Sigmoid colon (tissue), 7 donors: ENCODE measurements at places on chromosomes 13 and 19. TPM values are rescaled to one million over a fixed set of nuclear protein-coding genes. Genes with fewer than 3 reads are reported as not detected.

DNA sequence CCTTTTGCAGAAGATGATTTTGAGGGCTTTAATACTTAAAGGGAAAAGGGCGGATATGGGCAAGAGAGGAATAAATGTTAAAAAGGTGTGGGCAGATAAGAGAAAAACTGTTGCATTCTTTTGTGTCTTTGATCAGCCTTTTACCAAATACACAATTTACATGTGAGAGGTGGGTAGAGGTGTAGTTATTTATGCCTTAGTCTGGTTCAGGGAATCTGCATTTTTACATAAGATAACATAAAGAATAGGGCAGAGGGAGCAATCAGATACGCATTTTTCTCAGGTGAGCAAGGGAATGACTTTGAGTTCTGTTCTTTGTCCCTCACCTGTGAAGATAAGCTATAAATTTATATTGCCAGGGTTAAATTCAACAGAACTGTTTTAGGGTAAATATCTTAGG lies 708.4 kb upstream of the SLITRK1 start:
- H3K4me1 ChIP-seq: no peaks in the 10 kb centered on the region
- DNase-seq: no peak
- H3K27ac ChIP-seq: no peak overlapping the region
- H3K27me3 ChIP-seq: no peaks in the 10 kb centered on the region
- H3K4me3 ChIP-seq: no peak overlapping the region
- H3K36me3 ChIP-seq: no peaks in the 10 kb centered on the region

ZNF296 gene
- total RNA-seq: 1.2 TPM

DNA sequence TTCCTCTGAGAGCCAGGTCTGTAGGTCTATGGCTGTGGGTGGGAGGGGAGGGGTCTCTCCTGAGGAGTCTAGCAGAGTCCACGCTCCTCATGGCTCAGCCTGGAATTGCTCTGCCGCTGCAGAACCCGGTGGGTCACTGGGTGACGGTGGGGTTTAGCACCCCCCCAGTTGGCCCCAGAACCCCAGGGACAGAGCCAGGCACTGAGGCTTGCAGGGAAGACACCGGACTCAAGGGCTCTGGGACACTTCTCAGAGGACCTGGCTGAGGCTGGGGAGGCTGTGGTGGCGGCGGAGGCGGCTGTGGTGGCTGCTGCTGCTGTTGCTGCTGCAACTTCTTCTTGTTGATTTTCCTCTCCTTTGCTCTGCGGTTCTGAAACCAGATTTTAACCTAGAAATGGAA lies 6.1 kb downstream of the CDX2 start:
- H3K36me3 ChIP-seq: no peaks in the 10 kb centered on the region
- peaks cover 100% of the 10 kb centered on the region for H3K27me3 ChIP-seq
- DNase-seq: no peak
- no peak overlapping the region for H3K4me3 ChIP-seq
- H3K4me1 ChIP-seq: peaks cover 19% of the 10 kb centered on the region

TBXA2R gene
- 0.54 TPM for total RNA-seq

- no peak overlapping the region for H3K27ac ChIP-seq
- no peak overlapping the region for H3K4me3 ChIP-seq
- DNase-seq: no peak
- H3K36me3 ChIP-seq: no peaks in the 10 kb centered on the region
- H3K27me3 ChIP-seq: no peaks in the 10 kb centered on the region
Observed at GRCh38 chr13:111325146-111325890, 4.9 kb downstream of the TEX29 start.

TDRD12 gene
- total RNA-seq: not detected

GRCh38 chr19:18083929-18084684 lies 2.6 kb downstream of the IL12RB1 start:
- H3K4me3 ChIP-seq: no peak overlapping the region
- no peaks in the 10 kb centered on the region for H3K27me3 ChIP-seq
- H3K36me3 ChIP-seq: no peaks in the 10 kb centered on the region
- H3K4me1 ChIP-seq: no peaks in the 10 kb centered on the region
- DNase-seq: no peak

SBNO2 gene
- 91.9 TPM for total RNA-seq

DNA sequence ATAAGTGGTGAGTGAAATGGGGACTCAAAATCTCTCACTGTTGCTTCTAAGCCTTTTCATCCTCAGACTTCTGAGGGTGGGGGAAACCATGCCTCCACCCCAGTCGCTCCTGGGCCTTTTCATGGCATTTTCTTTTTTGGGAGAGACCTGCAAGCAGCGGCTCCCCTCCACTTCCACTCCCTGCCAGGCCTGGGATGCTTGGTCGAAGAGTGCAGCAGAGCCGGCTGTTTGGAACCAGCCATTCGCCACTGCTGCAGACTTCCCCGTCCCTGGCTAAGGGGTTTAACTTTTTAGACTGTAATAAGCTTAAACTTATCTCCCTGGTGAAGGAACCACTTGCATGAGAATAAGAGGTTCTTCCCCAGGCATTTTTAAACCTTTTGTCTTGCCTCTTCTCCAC lies 617.2 kb downstream of the PCDH9 start:
- H3K27ac ChIP-seq: no peak overlapping the region
- H3K4me1 ChIP-seq: no peaks in the 10 kb centered on the region
- no peak overlapping the region for H3K4me3 ChIP-seq
- H3K36me3 ChIP-seq: no peaks in the 10 kb centered on the region
- no peak for DNase-seq
- no peaks in the 10 kb centered on the region for H3K27me3 ChIP-seq

TSEN34 gene
- 41.5 TPM for total RNA-seq

DNA sequence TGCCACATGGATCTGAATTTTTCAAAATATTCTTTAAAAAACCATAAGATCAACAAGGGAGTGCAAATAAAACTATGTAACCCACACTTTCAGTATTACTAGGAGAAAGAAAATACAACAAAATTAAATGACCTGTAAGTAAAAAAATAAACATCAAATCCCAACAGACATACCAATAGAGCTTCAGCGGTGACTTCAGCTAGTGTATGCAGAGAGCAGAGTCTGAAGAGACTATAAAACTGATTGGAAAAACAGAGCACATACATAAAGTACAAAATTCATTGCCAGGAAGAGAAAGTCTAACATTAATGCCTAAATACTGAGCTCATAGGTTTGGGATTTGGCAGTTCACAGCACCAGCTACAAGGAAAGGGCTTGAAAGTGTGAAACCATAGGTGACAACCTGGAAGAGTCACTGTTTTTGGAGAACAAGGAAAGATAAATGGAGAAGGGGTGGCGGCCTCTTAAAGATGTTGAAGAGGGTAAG lies 291.1 kb downstream of the LMO7 start:
- H3K4me3 ChIP-seq: no peak overlapping the region
- H3K4me1 ChIP-seq: no peaks in the 10 kb centered on the region
- H3K27ac ChIP-seq: no peak overlapping the region
- no peaks in the 10 kb centered on the region for H3K36me3 ChIP-seq
- DNase-seq: no peak

GZMM gene
- not detected for total RNA-seq

- peak overlapping the region; percentile 99 for H3K27ac ChIP-seq
- no peaks in the 10 kb centered on the region for H3K36me3 ChIP-seq
- H3K4me1 ChIP-seq: no peaks in the 10 kb centered on the region
- peak; percentile 83 for DNase-seq
Observed at GRCh38 chr13:19864746-19865309, 1.4 kb upstream of the ZMYM5 start.

GRCh38 chr13:77056382-77056781 lies 29.4 kb upstream of the FBXL3 start:
- no peaks in the 10 kb centered on the region for H3K4me1 ChIP-seq
- H3K4me3 ChIP-seq: no peak overlapping the region
- H3K27me3 ChIP-seq: no peaks in the 10 kb centered on the region
- no peak overlapping the region for H3K27ac ChIP-seq
- peaks cover 8% of the 10 kb centered on the region for H3K36me3 ChIP-seq

- no peaks in the 10 kb centered on the region for H3K4me1 ChIP-seq
- H3K27me3 ChIP-seq: peaks cover 43% of the 10 kb centered on the region
- no peak for DNase-seq
Observed at GRCh38 chr19:377801-378581, 31.0 kb downstream of the C2CD4C start.

MED4 gene
- total RNA-seq: 63.5 TPM

GRCh38 chr19:38375098-38375493 lies 725 bp downstream of the PSMD8 start:
- peaks cover 8% of the 10 kb centered on the region for H3K27me3 ChIP-seq
- H3K36me3 ChIP-seq: peaks cover 12% of the 10 kb centered on the region
- DNase-seq: no peak
- peaks cover 26% of the 10 kb centered on the region for H3K4me1 ChIP-seq

- H3K27me3 ChIP-seq: no peaks in the 10 kb centered on the region
- no peaks in the 10 kb centered on the region for H3K36me3 ChIP-seq
- peak overlapping the region; percentile 97 for H3K4me3 ChIP-seq
- DNase-seq: peak; percentile 84
- peak overlapping the region; percentile 100 for H3K27ac ChIP-seq
Observed at GRCh38 chr13:110713981-110714796, 689 bp downstream of the ING1 start.

CACNG6 gene
- total RNA-seq: not detected

DNA sequence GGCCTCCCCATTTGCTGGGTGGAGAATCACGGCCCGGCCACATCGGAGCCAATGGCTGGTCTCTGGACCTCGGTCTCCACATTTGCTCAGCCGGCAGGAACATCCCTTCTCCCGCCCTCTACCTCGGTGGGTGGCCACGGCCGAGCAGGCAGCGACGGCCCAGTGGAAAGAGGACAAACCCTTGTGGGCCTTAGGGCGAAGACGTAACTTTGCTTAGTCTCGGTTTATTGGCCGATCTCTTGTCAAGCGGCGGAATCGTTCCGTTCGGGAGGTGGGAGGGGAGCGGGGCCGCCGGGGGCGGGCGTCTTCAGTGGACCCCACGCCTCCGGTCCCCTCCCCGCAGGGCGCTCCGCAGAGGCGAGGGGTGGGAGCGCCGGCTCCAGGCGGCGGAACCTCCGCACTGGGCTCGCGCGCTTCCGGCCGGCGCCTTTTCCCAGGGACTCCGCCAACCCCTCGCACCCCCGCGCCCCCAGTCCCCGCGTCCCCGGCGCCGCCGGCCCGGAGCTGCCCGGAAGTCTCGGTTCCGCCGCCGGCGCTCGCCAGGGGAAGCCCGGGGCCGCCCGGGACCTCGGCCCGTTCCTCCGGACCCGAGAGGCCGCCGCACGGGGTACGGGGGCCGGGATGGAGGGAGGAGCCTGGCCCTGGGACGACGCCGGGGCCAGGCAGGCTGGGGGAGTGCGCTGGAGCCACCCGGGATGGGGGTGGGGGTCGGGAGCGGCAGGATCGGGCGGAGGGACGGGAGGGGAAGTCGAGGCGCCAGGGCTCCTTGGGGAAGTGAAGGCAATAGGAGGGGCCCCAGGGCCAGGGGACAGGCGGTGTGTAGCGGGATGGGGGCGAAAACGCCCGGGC lies at the start of gene ZNF580:
Gene ZNF580, plus strand, starts transcription at position 426 of the 849 bp plus-strand sequence. CDS start 1,507 bp downstream, outside the sequence.
- H3K36me3 ChIP-seq: peaks cover 3% of the 10 kb centered on the region
- no peaks in the 10 kb centered on the region for H3K27me3 ChIP-seq
- peak within 1 kb of the TSS; percentile 99 for H3K4me3 ChIP-seq

DPRX gene
- not detected for total RNA-seq

- H3K27ac ChIP-seq: no peak overlapping the region
- no peaks in the 10 kb centered on the region for H3K4me1 ChIP-seq
- no peak for DNase-seq
- H3K27me3 ChIP-seq: peaks cover 5% of the 10 kb centered on the region
Observed at GRCh38 chr19:5440299-5440698, 14.9 kb upstream of the ZNRF4 start.

ANKLE1 gene
- total RNA-seq: 0.71 TPM

MAP3K10 gene
- 6.4 TPM for total RNA-seq

GRCh38 chr13:49759503-49759902 lies 33.0 kb downstream of the KPNA3 start:
- no peak for DNase-seq
- H3K36me3 ChIP-seq: no peaks in the 10 kb centered on the region
- H3K4me1 ChIP-seq: no peaks in the 10 kb centered on the region
- no peaks in the 10 kb centered on the region for H3K27me3 ChIP-seq
- no peak overlapping the region for H3K4me3 ChIP-seq

DNA sequence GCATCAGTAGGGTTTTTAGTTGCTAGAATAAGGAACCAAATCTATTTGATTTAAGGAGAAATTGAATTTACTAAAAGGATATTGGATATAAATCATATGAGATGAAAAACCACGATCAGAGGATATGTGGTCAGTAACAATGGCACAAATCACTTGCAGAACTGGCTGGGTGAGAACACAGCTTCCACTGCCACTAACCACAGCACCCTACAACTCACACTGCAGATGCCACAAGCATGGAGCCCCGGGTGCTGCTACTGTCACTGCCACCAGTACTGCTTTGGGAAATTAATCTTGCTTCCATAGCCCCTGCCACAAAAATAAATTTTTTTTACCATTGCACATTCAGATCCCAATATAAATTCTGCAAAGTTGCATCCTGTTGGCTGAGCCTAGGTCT lies 40.6 kb upstream of the KLF12 start:
- H3K36me3 ChIP-seq: no peaks in the 10 kb centered on the region
- H3K4me1 ChIP-seq: no peaks in the 10 kb centered on the region
- no peak overlapping the region for H3K4me3 ChIP-seq
- H3K27ac ChIP-seq: no peak overlapping the region
- DNase-seq: no peak

KLC3 gene
- not detected for total RNA-seq

FBN3 gene
- not detected for total RNA-seq

DNA sequence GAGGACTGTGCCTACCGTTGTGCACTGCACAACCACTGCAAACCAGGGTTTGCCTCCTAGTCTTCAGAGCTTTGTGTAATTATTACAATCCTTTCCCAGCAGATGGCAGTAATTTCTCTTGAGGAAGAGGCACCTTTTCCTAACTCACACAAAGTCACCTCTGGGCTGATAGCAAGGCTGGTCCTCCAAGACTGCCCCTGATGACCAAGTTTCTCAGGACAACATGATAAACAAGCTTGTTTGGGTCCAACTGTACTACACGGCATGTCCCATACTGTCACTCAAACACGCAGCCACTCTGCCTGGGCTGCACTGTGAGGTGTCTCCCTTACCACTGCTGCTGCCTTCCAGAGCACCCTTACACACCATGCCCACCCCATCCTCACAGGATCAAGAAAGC lies 39.3 kb downstream of the RFXAP start:
- H3K4me3 ChIP-seq: no peak overlapping the region
- no peaks in the 10 kb centered on the region for H3K36me3 ChIP-seq
- DNase-seq: no peak
- no peak overlapping the region for H3K27ac ChIP-seq
- H3K4me1 ChIP-seq: no peaks in the 10 kb centered on the region

CAPN12 gene
- total RNA-seq: 0.54 TPM

ZNF69 gene
- 23.2 TPM for total RNA-seq

DNA sequence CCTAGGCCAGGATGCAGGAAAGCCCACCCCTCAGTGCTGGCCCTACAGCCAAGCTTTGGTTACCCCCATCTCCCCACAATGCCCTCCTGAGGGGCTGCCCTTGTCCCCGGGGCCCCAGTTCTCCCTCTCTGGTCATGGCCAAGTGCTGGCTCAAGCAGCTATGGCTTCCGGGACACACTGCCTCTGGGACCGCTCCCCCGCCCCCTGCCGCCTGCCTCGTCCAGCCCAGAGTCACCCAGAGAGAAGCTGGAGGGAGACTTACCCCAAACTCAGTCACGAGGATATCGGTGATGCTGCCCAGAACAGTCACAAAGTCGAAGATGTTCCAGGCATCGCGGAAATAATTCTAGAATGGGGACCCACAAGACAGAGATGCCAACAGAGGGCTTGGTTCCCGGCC lies 94.7 kb downstream of the IER2 start:
- H3K27me3 ChIP-seq: no peaks in the 10 kb centered on the region
- no peak overlapping the region for H3K4me3 ChIP-seq
- no peaks in the 10 kb centered on the region for H3K4me1 ChIP-seq
- DNase-seq: no peak
- H3K27ac ChIP-seq: no peak overlapping the region

HIF3A gene
- 159 TPM for total RNA-seq

LNX2 gene
- total RNA-seq: 13.9 TPM

B3GNT8 gene
- total RNA-seq: 4.6 TPM

- H3K36me3 ChIP-seq: no peaks in the 10 kb centered on the region
- H3K27me3 ChIP-seq: no peaks in the 10 kb centered on the region
- DNase-seq: no peak
- no peak overlapping the region for H3K4me3 ChIP-seq
- H3K27ac ChIP-seq: no peak overlapping the region
Observed at GRCh38 chr19:14661372-14661924, 13.2 kb downstream of the ADGRE3 start.

ZNF582 gene
- 3.9 TPM for total RNA-seq
